Glutamatergic neuron (in vitro differentiated cells): ENCODE measurements at places on chromosomes 4 and X.

DNA sequence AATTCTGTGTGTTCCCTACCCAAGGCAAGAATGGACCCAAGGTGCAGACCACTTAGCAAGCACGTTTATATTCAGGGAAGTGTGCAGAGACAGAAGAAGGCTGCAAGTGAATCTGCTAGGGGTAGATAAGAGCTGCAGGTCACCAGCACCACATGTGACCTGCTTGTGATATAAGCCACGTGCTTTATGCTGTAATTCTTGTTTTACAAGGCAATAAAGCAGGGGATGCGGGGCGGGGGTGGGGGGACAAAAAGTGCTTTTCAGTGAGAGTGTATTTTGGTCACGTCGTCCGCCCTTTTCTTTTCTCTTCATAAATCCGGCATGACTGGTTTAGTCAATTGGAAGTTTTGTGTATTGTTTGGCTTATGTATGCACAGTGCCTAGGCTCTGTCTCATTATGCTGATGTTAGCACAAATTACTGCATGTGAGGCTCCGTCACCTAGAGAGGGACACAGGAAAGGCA, 192.7 kb downstream of the RBMX2 start:
- no peak overlapping the region for H3K27ac ChIP-seq
- DNase-seq = no peak
- no peaks in the 10 kb centered on the region for H3K27me3 ChIP-seq

DNA sequence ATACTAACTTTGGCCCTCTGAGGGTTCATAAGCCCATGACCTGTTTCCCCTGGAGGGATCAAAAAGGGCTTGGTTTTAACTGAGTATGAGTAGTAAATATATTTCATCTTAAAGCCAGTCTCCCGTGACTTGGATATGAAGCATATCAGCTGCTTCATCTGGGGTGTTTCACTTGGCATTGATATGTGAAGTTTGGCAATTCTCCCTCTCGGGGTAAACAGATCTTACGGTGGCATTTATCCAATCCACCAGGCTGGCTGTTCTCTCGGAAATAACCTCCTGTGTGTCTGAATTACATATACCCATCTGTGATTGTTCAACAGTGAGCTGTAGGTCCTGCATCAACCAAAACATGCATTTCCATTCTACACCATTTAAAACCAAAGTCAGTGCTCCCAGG, 130.7 kb downstream of the ADAM29 start:
- no peaks in the 10 kb centered on the region for H3K27me3 ChIP-seq
- H3K4me3 ChIP-seq = no peak overlapping the region

- DNase-seq = no peak
- H3K27me3 ChIP-seq = no peaks in the 10 kb centered on the region
- H3K36me3 ChIP-seq = no peaks in the 10 kb centered on the region
- H3K4me1 ChIP-seq = no peaks in the 10 kb centered on the region
- H3K4me3 ChIP-seq = no peak overlapping the region
- no peak overlapping the region for H3K27ac ChIP-seq
These were observed 293.4 kb upstream of the NR3C2 start for GRCh38 chr4:148735432-148736155.

GRCh38 chr4:78722320-78722719, 53.8 kb upstream of the BMP2K start:
- no peak overlapping the region for H3K27ac ChIP-seq
- peaks cover 10% of the 10 kb centered on the region for H3K36me3 ChIP-seq
- no peak for DNase-seq
- no peak overlapping the region for H3K4me3 ChIP-seq
- H3K4me1 ChIP-seq = no peaks in the 10 kb centered on the region

- no peak overlapping the region for H3K27ac ChIP-seq
- peaks cover 28% of the 10 kb centered on the region for H3K4me1 ChIP-seq
- no peaks in the 10 kb centered on the region for H3K27me3 ChIP-seq
- H3K36me3 ChIP-seq = no peaks in the 10 kb centered on the region
These were observed 50.7 kb downstream of the MAP7D3 start for GRCh38 chrX:136200466-136200865.

DNA sequence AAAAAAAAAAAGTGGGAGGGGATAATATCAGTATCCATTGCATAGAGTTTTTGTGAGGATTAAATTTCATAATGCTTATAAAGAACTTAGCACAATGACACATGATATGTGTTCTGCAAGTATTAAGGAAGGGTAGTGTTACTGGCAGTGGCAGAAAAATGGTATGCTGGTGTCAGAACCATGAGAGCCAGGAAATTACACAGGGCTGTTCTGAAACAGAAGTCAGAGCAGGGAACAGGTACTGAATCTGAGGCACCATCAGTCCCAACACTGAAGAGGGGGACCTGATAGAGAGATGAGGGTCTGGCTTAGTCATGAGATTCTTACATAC, 601.1 kb upstream of the GRIA3 start:
- no peak overlapping the region for H3K4me3 ChIP-seq
- H3K27me3 ChIP-seq = no peaks in the 10 kb centered on the region
- no peak for DNase-seq

GRCh38 chrX:81205551-81205950, 3.6 kb downstream of the SH3BGRL start:
- DNase-seq = no peak
- no peak overlapping the region for H3K27ac ChIP-seq
- H3K27me3 ChIP-seq = no peaks in the 10 kb centered on the region
- H3K4me1 ChIP-seq = peaks cover 6% of the 10 kb centered on the region
- no peak overlapping the region for H3K4me3 ChIP-seq

- no peaks in the 10 kb centered on the region for H3K4me1 ChIP-seq
- no peak for DNase-seq
- H3K4me3 ChIP-seq = no peak overlapping the region
- H3K27ac ChIP-seq = no peak overlapping the region
- peaks cover 2% of the 10 kb centered on the region for H3K27me3 ChIP-seq
These were observed 20.5 kb upstream of the SUPT20HL1 start for GRCh38 chrX:24339911-24340310.

- H3K36me3 ChIP-seq = no peaks in the 10 kb centered on the region
- H3K4me1 ChIP-seq = no peaks in the 10 kb centered on the region
- H3K27ac ChIP-seq = no peak overlapping the region
- no peaks in the 10 kb centered on the region for H3K27me3 ChIP-seq
These were observed 939.4 kb downstream of the C4orf33 start for GRCh38 chr4:130035391-130035790.

DNA sequence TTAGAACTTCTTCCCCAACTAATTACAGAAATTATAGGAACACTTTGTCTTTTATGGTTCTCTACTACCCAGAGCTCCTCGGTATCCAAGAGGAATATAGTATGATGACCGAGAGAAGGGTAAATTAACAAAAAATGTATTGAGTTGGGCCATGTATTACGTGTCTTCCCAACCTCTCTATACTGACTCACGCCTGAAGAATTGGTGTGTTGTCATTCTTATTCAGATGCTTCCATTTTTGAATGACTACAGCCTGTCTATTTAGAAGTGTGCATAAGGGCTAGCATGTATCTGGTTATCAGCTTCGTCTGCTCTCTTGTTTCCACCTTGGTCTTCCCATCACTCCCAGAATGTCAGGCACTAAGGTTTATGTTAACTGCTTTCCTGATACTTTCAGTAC, 24.5 kb upstream of the SCD5 start:
- no peak overlapping the region for H3K4me3 ChIP-seq
- H3K27ac ChIP-seq = no peak overlapping the region
- no peak for DNase-seq
- peaks cover 2% of the 10 kb centered on the region for H3K27me3 ChIP-seq
- no peaks in the 10 kb centered on the region for H3K4me1 ChIP-seq

DNA sequence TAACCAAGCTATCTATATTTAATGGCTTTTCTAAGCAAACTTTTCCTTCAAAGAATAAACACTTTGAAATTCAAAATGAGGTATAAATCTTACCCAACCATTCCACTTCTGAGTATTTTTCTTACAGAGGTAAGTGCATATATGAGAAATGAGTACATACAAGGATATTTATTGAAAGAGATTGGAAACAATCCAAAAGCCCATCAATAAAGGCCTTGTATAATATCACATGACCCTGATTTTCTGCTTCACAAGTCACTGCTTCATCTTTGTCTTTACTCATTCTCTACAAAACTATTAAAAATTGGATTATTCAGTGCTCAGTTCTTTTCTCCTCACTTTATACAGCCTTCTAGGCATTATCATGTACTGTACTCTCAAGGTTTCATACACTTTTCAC, 91.3 kb downstream of the SRPX start:
- H3K4me1 ChIP-seq = peaks cover 3% of the 10 kb centered on the region
- no peak overlapping the region for H3K4me3 ChIP-seq
- no peaks in the 10 kb centered on the region for H3K27me3 ChIP-seq
- no peak overlapping the region for H3K27ac ChIP-seq

DNA sequence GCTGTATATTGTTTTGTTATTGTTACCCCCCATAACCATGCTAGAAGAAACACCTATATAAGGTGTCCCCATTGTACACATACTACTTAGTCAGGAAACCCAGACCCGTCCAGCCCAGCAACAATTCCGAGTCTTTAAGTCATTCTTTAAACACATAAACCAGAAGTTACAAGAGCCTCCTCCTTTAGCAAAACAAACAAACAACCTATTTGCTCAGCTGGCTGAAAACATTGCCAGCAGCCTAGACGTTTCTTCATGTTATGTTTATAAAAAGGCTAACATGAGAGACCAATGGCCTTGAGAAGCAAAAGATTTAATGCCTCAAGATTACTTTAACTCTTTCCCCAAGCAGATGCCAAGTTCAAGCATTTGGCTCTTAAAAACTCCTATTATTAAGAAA, 1.4 kb downstream of the ACOX3 start:
- H3K27ac ChIP-seq = no peak overlapping the region
- peaks cover 6% of the 10 kb centered on the region for H3K27me3 ChIP-seq
- DNase-seq = no peak
- H3K4me3 ChIP-seq = peak overlapping the region; percentile 33
- H3K36me3 ChIP-seq = no peaks in the 10 kb centered on the region

DNA sequence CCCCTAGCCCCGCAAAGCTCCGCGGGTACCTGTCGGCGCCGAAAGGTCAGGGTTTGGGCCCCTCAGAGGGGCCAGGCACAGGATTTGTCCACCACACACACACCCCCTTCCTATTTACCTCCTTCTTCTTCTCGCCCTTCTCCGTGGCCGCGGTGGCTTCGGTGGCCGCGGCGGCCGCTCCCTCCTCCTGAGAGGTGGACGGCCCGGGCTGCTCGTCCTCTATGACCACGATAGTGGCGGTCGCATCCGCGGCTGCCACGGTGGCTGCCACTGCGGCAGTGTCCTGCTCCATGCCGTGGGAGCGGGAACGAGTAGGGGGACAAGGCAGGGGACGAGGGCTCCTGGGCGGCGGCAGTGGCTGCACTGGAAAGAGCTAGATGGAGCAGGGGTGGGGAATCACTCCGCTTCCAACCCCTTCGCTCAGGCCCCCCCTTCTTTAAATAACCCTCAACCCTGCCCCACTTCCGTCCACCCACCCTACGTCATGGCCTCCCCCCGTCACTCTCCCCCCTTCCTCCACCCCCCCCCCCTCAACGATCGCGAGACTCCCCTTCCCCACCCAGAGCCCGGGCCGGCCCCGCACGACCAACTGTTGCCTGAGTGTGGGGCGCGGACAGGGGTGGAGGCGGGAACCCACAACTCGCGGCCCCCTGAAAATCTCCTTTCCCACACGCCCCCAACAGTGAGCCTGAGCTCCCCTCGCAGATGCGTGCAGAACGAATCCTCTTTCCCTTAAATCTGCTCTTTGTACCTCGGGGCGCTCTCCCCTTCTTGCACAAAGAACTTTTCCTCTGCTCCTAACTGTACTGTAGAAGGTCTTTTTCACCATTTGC, at the start of gene SMARCA1:
Gene SMARCA1 (minus strand): TSS at position 412 of the 833 bp plus-strand sequence. CDS start 120 bp downstream, at position 292.
- peak within 1 kb of the TSS; percentile 84 for H3K27ac ChIP-seq
- H3K4me3 ChIP-seq = peak within 1 kb of the TSS; percentile 91
- H3K27me3 ChIP-seq = peaks cover 4% of the 10 kb centered on the region
- DNase-seq = peak; percentile 55

GRCh38 chrX:42085836-42086235, 162.5 kb upstream of the CASK start:
- H3K4me3 ChIP-seq = no peak overlapping the region
- H3K36me3 ChIP-seq = no peaks in the 10 kb centered on the region
- H3K27ac ChIP-seq = no peak overlapping the region
- H3K27me3 ChIP-seq = peaks cover 1% of the 10 kb centered on the region

DNA sequence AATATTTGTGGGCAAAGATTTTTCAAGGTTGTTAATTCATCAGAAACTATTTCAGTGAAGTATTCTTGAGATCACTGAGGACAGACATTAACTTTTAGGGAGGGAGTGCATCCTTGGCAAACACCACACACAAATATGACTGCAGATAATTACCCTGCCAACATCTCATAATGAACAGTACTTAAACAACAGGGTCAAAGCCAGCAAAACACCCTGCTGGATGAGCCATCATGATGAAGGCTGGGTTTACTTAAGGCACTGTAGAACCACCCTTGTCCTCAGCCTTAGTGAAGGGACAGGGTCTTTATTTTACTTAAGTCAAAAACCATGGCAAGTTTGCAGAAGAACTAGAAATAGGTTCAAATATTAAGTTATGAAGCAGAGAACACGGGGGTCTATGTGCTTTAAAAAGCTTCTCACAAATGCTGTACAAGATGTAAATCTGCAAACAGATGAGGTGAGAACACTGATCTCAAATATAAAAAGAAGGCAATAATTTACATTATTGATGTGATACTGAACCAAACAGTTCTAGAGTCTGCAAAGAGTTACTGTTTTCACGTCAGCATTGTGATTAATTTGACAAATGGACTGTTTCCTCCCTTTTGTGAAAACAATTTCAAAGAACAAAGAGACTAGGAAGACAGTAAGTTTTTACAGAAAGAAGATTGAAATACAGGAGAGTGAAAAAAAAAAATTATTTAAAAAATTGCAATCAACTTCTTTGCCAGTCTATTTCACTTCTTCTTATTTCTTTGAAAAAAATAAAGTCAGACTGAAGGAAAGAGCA, 28.2 kb downstream of the TAPT1 start:
- no peaks in the 10 kb centered on the region for H3K36me3 ChIP-seq
- DNase-seq = no peak
- H3K4me1 ChIP-seq = peaks cover 20% of the 10 kb centered on the region
- no peak overlapping the region for H3K27ac ChIP-seq
- no peaks in the 10 kb centered on the region for H3K27me3 ChIP-seq
- no peak overlapping the region for H3K4me3 ChIP-seq

DNA sequence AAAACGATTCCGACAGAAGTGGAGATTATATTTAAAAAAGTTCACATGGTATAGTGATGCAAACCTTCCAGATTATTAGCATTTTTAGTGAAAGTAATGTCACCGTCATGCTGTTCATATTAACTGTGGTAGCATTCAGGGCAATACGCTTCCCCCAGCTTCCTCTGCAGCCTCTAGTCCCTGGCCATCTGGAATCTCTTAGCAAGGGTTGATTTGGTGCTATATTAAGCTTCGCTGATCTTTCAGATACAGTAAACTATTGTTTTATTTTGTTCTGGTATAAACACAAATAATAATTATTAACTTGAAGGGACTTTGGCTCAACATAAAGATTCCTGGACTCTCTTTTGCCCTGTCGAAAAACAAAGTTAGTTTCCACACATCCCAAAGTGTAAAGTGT, 1080.5 kb upstream of the TENM3 start:
- H3K27me3 ChIP-seq = peaks cover 2% of the 10 kb centered on the region
- H3K27ac ChIP-seq = no peak overlapping the region
- no peak for DNase-seq
- H3K4me3 ChIP-seq = no peak overlapping the region
- no peaks in the 10 kb centered on the region for H3K36me3 ChIP-seq

GRCh38 chrX:29561417-29561816, 653.9 kb upstream of the MAGEB2 start:
- H3K27ac ChIP-seq = no peak overlapping the region
- H3K4me3 ChIP-seq = no peak overlapping the region
- DNase-seq = no peak
- no peaks in the 10 kb centered on the region for H3K27me3 ChIP-seq
- H3K4me1 ChIP-seq = no peaks in the 10 kb centered on the region
- no peaks in the 10 kb centered on the region for H3K36me3 ChIP-seq

GRCh38 chr4:23911675-23912455, 22.0 kb upstream of the PPARGC1A start:
- H3K4me3 ChIP-seq = no peak overlapping the region
- no peaks in the 10 kb centered on the region for H3K4me1 ChIP-seq
- H3K27me3 ChIP-seq = no peaks in the 10 kb centered on the region
